ENCODE measurements at places on chromosomes 16 and 17.

DNA sequence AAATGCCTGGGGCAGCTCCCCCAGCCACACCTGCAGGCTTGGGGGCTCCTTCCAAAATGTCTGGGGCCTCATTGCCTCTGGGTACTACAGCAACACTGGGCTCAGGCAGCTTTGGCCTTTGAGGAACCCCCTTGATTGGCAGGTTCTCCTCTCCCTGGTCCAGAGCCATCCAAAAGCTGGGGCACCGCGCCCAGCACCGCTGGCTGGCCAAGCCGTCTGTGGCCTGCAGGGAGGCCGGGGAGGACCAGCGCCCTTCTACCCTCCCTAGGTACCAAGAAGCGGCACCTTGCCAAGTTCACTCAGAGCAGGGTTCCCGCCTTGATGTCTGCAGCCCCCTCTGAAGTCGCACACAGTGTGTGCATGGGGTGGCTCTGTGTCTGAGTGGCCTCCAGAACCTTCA, 30.1 kb downstream of the TIMM22 start:
- no peak for DNase-seq

GRCh38 chr16:85625485-85626117, 12.5 kb downstream of the GSE1 start:
- DNase-seq, result no peak

DNA sequence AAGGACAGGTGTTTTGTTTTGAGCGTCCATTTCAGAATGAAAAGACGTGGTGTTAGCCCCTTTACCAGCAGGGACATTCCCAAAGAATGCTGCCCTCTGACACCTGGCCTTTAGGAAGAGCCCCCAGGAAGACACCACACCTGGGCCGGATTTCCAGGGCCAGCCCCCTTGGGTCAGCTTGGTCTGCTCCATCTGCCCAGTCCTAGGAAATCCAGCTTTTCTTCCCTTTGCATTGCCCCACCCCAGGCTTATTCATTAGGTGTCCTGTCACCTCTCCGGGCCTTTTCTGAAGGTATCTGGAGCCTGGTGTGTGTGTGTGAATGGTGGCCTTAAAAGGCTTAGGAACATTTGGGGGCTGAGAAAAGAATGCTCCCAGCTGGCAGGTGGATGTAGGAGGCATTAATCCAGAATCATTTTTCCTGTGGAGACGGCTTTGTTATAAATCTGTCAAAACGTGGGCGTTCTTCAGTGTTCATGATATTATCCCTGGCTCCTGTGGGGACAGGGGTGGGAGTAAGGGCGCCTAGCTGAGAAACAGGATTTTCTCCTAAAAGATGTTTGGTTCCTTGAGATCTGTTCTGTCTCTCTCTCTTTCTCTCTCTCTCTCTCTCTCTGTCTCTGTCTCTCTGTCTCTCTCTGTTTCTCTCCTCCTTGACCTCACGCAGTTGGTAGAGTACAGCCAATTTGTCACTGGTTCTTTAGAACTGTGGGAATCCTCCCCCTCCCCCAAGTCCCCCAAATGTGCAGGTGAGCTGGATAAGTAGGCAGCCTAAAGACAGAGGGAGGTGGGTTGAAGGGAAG, 84.0 kb downstream of the NTN1 start:
- DNase-seq, result no peak

DNA sequence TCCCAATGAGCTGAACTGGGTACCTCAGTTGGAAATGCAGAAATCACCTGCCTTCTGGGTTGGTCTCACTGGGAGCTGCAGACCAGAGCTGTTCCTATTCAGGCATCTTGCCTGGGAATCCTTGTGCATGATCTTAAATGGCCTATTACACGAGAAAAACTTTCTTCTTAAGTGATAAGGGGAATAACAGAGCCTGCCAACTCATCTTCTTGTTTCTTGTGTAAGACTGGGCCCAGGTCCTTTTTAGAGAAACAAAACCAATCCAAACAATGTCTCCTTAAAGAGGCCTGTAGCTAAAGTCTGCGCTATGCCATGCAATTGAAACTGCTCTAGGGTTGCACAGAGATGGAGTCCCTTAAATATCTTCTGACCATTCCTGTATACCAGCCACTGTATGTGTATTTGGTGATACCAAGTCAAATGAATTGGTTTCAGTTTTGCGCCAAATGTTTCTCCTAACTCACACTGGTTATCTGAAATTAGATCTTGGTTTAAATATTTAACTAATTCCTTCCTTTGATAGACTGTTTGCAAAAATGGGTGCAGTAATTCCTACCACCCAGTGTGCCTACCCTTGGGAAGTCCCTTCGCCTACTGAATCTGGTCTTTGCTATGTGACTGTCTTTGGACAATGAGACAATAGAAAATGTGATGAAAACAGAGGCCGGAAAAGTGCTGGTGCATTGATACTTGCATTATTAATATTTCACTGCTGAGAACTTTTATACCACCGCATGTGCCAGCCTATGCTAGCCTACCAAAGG, 6.5 kb upstream of the CCL23 start:
- DNase-seq, result no peak

DNA sequence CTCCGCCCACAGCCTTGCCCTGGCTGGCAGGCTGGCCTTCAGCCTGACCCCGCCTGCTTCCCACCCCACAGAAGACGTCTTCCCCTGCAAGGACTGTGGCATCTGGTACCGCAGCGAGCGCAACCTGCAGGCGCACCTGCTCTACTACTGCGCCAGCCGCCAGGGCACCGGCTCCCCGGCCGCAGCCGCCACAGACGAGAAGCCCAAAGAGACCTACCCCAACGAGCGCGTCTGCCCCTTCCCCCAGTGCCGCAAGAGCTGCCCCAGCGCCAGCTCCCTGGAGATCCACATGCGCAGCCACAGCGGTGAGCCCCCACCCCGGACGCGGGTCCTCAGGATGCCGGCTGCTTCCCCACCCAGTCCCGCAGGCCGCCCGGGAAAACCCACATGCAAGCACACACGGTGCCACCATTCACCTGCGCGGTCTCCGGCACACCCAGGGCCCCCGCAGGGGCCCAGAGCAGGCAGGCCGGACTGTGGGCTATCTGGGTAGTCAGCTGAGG, 38.2 kb upstream of the ZC3H18 start:
- no peak for DNase-seq

DNA sequence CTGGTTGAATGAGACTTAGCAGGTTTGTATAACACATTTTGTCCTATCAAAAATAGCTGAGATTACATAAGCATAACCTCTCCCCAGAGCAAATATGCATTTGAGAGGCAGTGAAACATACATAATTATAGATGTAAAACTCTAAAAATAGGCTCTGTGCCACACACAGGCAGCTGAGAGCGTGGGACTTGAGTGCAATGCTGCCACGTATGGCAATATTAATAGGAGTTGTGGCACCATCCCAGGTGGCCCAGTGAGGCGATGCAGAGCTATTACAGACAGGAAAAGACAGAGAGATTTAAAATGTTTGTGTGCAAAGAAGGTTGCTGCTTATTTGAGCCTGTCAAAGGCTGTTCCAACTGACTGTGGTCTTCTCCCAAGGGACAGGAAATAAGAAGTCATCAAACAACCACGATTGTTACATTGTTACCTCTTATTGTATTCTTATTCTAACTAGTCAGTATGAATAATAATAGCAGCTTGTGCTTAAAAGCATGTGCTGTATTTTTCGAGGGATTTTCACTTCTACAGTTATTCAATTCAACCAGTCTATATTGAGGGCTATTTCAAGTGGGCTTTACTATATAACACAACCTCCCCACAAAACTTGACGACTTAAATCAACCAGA, 116.5 kb downstream of the SALL1 start:
- DNase-seq, result peak; percentile 28

DNA sequence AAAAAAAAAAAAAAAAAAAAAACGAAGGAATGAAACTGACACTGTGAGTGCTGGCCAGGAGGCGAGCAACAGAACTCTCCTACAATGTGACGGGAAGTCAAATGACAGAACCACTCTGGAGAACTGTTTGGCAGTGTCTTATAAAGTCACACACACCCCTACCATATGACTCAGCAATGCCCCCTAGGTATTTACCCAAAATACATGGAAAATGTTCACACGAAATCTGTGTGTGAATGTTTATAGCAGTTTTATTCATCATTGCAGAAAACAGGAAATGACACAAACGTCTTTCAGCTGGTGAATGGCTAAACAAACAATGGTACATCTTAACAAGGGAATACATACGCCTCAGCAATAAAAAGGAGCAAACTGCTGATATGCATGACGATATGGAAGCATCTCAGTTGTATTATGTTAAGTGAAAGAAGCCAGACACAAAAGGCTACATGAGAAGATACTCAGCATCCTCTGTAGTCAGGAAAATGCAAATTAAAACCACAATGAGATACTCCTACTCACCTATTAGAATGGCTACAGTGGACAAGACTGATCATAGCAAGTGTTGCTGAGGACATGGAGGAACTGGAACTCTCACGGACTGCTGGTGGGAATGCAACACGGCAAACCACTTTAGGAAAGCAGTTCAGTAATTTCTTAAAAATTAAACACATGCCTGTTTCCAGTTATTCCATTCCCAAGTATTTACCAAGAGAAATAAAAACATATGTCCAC, 74.7 kb downstream of the TBC1D16 start:
- no peak for DNase-seq

DNA sequence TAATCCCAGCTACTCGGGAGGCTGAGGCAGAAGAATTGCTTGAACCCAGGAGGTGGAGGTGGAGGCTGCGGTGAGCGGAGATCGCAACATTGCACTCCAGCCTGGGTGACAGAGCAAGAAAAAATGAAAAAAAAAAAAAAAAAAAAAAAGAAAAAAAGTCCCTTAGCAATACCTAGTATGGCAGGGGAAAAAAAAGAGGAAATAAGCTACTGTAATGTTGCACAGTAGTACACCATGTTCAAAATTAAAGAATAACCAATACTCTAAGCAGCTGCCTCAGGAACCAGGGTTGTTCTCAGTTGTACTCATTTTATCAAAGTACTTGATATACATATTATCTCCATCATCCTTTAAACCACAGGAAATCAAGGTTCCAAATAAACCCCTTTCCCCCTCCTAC, 17.3 kb upstream of the TXNDC11 start:
- DNase-seq, result no peak

DNA sequence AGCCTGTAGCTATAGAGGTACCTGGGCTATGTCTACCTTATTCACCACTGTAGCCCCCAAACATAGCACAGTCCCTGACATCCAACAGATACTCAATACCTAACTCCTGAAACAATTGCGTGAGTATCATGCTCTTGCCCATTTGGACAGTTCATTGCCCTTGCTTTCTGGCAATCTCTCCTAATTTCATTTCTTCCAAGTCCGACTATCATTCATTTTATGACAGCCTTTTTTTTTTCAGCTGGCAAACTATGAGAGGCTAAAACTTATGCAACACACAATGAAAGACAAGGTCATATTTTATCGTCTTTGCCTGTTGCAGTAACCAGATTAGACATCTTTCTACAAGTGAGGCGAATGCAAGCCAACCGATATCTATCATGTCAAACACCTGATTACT, 169.2 kb downstream of the RBFOX1 start:
- no peak for DNase-seq

DNA sequence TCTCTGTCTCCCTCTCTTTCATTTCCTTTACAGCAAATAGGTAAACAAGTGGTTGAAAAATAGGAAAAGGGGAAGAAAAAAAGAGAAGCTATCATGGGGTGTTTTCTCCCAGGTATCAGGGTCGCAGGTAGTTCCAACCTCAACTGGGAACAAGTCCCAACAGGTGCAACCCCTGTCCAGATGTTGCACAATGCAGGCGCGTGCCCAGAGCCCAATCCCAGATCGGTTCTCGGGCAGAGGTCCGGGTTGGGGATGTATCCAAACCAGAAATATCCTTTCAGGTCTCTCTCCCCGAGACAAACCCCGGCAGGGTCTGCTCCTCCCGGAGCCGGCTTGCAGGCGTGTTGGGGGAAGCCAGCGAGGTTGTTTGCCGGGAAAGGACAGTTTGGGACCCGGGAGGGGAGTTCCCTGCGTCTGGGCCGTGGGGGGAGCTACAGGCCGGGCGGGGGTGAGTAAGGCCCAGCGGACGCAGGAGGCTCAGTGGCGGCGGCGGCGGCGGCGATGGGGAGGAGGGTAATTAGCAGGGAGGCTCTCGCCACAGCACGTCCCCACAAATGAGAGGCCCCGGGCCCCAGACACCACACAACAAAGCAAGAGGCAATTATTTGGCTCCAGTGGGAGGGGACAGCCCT, 21.2 kb upstream of the SP6 start:
- no peak for DNase-seq

GRCh38 chr17:64001091-64001579, 3.0 kb downstream of the PRR29 start:
- no peak for DNase-seq

DNA sequence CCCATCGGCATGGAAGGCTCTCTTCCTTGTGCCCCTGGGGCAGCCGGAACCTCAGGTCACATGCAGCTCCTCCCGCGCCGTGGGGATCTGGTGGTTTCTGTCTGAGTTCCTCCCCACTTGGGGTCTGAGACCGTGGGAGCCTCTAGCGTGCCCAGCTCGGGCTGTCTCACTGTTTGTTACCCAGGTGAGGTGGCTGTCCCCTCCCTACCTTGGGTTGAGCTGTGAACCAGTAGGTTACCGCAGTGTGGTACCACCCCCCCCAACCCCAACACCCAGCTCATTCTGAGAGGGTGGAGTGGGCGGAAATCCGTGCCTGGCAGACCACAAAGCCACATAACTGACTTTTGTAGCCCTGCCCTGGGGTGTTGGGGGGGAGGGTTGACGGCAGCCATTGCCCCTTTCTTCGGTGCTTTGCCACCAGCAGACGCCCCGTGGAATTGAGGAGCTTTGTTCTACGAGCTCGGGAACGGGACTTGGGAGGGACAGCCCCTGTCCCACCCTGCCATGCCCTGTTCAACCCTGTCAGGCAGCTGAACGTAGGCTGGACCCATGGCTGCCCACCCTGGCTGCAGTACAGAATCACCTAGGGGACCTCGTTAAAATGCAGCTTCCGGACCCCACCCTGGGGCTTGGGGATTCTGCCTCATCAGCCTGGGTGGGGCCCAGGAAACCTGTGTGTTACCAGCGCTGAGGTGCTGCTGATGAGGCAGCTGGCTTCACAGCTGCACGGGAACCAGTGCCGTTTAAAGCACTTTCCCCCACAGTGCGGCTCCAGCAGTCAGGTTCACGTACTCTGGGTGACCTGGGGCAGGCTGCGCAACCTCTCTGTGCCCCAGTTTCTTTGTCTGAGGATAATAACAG, 18.5 kb downstream of the RAP1GAP2 start:
- no peak for DNase-seq

Measured in NCI-H1092 (cell line).